CD4-positive, alpha-beta T cell treated with Interleukin-6 at 100 ng/mL for 8 hours (primary cell): ENCODE measurements at places on chromosomes 3 and 15.

GRCh38 chr15:74128785-74129585, 1.4 kb upstream of the ISLR2 start:
- DNase-seq, result no peak

- no peak for DNase-seq
Measured at GRCh38 chr3:190261015-190261414, 61.2 kb downstream of the CLDN1 start.

DNA sequence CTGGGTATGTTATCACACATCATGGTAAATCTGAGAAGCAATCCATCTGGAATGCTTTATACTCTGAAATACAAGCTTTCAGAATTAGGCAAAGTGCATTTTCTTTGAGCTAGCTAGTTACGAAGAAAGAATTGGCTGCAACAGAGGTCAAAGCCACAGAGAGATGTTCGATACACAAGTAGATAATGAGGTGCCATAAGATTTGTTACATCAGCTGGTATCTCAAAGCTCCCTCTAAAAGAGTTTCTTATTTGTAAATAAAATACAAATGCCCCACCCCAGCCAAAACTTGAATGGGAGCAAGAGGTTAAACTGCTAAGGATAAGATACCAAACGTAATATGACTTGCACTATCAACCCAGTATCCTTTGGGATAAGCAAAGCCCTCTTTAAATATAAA, 84.0 kb upstream of the SLCO3A1 start:
- no peak for DNase-seq

DNA sequence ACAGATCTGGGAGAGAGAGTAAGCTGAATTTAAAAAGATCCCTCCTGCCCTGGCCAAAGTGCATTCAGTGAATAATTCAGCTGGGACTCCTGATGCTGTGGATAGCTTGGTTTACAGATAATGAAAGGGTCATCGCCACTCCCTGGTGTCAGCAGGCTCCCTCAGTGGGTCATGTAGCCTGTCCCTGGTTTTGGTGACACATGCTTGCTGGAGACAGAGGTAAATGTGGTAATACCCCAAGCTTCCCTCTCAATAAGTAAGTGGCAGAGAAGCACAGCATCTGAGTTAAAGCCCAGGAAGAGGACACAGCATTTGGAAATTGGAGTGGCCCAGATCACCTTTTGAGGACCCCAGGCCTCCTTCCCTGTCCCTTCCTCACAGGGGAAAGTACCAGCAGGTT, 1.8 kb downstream of the TMEM115 start:
- no peak for DNase-seq

GRCh38 chr3:108897883-108898282, 55.8 kb downstream of the GUCA1C start:
- no peak for DNase-seq

DNA sequence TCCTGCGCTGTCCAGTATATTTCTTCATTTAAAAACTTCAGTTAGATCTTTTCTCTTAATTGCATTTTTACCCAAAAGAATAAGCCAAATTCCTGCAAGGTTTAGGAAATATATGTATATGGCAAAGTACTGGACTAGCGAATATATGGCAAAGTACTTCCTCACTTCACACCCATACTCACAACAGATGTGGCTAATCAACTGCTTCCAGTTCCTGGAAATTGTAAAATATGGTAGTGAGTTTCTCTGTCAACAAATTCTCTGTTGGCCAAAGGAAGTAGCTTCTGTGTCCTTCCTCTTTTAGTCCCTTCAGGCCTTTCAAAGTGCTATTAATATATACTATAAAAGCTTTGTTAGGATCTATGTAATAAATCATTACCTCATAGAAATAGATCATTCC, 22.0 kb downstream of the GPR15 start:
- no peak for DNase-seq

DNA sequence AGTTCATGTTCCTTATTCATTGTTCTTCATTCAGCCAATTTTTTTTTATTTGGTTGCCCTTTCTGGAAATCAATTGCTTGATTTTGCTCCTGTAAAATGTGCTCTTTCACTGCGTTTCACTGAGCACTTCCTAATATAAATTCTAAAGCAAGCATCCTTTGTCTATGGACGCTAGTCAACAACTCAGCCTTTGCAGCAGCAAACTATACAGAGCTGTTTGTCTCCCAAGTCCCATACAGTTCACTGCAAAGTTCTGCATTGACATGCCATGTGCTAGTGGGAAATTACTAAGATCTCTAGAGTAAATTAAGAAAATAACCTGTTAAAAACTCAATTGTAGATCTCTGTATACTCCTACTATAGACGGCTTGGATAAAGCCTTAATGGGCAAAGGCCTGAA, 130.1 kb upstream of the BHLHE40 start:
- no peak for DNase-seq

GRCh38 chr15:91522605-91523332, 330.7 kb upstream of the SLCO3A1 start:
- DNase-seq, result peak; percentile 5

- no peak for DNase-seq
Measured at GRCh38 chr3:125382298-125382697, 7.2 kb upstream of the ZNF148 start.

DNA sequence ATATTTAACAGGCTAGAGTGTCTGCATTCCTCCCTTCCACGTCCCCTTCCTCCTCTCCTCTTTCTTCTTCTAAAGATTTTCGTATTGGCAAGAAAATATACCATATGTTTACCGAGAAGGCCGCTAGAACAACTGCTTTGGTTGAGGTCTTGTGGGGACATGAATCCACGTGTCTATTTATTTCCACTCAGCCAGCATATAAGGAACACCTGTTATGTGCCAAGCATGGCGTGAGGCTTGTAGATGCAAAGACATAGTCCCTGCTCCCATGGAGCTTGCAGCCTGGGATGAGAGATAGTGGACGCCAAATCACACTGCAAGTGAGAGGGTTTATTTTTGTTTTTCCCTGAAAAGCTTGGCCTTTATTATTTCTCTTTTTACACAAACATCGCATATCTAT, 57.1 kb downstream of the SLC7A14 start:
- no peak for DNase-seq

- DNase-seq, result no peak
Measured at GRCh38 chr3:95627697-95628096, 1186.7 kb upstream of the EPHA6 start.

GRCh38 chr15:35546511-35547381, 781 bp upstream of the DPH6 start:
- DNase-seq, result peak; percentile 1

DNA sequence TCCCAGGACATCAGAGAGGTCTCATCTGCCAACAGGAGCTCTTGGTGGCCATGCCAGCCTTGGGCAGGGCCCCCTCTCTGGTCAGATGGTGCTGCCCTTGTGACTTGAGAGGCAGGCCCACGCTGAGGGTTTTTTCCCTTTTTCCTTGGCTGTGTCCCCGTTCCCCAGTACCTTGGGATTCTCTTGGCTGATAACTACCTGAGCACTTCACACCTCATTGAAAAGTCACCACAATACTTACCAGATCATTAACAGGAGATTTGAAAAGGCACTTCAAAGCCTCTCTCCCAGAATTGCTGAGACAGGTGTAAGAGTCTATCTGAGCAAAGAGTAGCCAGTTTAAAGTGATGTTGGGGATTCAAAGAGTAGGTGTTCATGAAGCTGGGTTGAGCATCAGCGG, 15.1 kb upstream of the TMEM158 start:
- DNase-seq, result no peak

GRCh38 chr3:52283306-52283705, 4.3 kb upstream of the GLYCTK start:
- DNase-seq, result no peak
